Activated T-helper 1 cell treated with anti-CD3 and anti-CD28 coated beads, Interleukin-2, amount 50 U/mL, for 16 hours (primary cell): ENCODE measurements at places on chromosomes 11 and 22.

- DNase-seq = no peak
Measured at GRCh38 chr22:50708474-50708873, 29.5 kb upstream of the ACR start.

- DNase-seq = no peak
Measured at GRCh38 chr11:2319791-2320472, 18.1 kb downstream of the TSPAN32 start.

GRCh38 chr11:101126551-101127196, 2.9 kb downstream of the PGR start:
- DNase-seq = no peak

DNA sequence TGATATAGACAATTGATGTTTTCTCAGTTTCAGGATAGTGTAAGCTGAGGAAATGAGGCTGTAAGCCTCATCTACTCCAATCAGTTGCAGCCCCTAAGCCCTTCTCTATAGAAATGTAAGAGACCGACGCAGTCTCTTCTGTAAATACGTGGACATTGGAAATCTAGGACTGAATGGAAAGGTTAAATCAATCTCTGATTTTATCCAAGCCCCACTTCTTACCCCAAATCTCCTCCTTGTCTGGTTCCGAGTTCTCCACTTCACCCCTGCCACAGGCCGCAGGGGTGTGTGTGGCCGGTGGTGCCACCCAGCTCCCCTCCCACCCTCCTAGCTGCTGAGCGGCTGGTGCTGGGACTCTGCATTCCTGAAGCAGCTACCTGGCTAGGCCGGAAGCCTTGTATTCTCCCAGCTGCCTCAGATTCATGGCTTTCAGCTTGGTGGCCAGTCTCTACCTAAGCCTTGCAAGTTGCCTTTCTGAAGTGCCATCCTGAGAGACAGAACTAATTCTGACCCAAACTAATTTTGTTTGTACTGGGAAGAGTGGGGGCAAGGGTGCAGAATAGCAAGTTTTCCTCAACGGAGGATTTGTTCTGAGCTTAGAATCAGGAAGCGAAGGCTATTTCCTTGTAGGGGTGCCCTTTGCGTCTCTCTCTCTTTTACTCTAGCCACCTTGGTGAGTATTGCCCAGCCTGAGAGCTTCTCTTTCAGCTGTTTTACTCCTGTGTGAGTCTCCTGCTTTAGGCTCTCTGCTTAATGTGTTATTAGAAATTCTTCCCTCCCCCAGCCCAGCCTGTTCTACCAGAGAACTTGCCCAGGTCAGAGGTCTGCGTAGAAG, 749 bp downstream of the VWA5A start:
- DNase-seq = no peak

GRCh38 chr22:19903031-19903430, 38.5 kb upstream of the COMT start:
- DNase-seq = no peak

GRCh38 chr11:80593648-80594374, 1153.0 kb upstream of the TENM4 start:
- no peak for DNase-seq

GRCh38 chr22:40123387-40123786, 54.3 kb upstream of the TNRC6B start:
- no peak for DNase-seq

DNA sequence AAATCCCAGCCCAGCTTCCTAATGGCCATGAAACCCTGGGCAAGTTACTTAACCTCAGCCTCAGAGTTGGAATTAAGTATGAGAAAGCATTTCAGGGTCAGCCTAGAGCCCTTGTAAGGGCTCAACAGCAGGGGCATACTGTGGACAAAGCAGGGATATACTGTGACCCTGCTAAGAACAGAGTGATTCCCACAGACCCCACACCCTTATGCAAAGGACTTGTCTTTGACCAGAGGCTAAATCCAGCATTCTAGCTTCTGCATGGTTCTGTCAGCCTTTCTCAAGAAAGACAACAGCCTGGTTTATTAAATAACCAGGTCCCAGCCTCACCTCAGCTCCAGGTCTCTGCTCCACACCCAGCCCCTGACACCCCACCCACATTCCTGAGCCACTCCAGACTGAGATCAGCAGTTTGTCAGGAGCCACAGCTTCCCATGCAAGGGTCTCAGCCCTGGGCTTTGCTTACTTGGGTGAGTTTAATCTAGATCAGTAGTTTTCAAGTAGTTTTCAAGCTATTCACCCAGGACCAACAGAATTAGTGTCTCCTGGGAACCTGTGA, 69.2 kb downstream of the GALNT18 start:
- DNase-seq = no peak

- no peak for DNase-seq
Measured at GRCh38 chr22:46896166-46896565, 133.7 kb downstream of the TBC1D22A start.

DNA sequence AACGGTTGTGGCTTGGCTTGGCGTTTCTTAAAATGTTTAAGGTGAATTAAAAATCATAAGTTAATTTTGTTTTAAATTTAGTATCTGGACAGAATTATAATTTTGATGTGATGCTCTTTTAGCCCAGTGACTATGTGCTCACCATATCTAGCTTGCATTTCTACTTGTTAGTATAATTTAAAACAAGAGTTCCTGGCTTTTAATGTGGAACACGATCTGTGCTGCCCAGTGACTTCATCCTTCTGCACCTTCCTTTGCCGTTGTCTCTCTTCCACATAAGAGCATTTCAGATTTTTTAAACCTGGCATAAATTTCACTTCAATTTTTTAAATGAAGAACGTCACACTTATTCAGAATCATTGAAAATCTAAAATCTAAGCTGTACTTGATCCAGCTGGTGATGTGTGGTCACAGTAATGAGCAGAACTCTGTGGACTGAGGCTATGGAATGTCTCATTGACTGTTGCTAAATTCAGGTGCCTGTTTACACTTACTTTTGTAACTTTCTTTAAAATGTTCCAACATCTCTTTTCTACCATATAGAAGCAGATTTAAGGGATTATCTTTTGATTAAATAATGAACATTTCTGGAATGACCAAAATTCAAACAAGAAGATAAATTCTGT, 75.4 kb upstream of the ADSL start:
- DNase-seq = no peak

GRCh38 chr11:134819041-134819440, 407.0 kb upstream of the B3GAT1 start:
- DNase-seq = no peak
